CD8-positive, alpha-beta memory T cell (primary cell): ENCODE measurements at places on chromosomes 12 and 14. TPM values are rescaled to one million over a fixed set of nuclear protein-coding genes. Genes with fewer than 3 reads are reported as not detected.

The PLCZ1 gene
- not detected for total RNA-seq

The RPL10L gene
- not detected for total RNA-seq

The RASSF8 gene
- total RNA-seq = not detected

The PAWR gene
- 2.3 TPM for total RNA-seq

The IKZF4 gene
- total RNA-seq = 11.6 TPM

The SLC41A2 gene
- 5.9 TPM for total RNA-seq

DNA sequence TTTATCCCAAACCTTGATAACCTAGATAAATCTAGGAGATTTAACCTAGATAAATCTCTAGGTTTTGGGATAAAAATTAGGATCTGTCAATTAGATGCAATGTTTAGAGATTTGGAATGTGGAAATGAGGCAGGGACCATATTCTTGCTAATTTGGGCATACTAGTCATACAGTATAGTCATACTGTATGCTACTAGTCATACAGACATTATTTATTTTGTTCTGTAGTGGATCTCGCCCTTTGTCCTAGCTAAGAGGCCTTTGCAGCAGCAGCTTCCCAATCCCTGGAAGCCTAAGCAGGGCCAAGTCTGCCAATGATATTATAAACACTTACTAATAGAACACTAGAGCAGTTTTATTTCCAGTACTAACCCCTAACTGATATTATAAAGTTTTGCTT is 136.4 kb downstream of the CEP128 start:
- H3K4me3 ChIP-seq = no peak overlapping the region
- no peaks in the 10 kb centered on the region for H3K4me1 ChIP-seq
- H3K27ac ChIP-seq = no peak overlapping the region
- peaks cover 4% of the 10 kb centered on the region for H3K36me3 ChIP-seq

GRCh38 chr12:95874452-95874851 is 15.7 kb downstream of the SNRPF start:
- H3K4me1 ChIP-seq = no peaks in the 10 kb centered on the region
- H3K27me3 ChIP-seq = no peaks in the 10 kb centered on the region
- no peaks in the 10 kb centered on the region for H3K36me3 ChIP-seq
- no peak for DNase-seq
- H3K27ac ChIP-seq = no peak overlapping the region

DNA sequence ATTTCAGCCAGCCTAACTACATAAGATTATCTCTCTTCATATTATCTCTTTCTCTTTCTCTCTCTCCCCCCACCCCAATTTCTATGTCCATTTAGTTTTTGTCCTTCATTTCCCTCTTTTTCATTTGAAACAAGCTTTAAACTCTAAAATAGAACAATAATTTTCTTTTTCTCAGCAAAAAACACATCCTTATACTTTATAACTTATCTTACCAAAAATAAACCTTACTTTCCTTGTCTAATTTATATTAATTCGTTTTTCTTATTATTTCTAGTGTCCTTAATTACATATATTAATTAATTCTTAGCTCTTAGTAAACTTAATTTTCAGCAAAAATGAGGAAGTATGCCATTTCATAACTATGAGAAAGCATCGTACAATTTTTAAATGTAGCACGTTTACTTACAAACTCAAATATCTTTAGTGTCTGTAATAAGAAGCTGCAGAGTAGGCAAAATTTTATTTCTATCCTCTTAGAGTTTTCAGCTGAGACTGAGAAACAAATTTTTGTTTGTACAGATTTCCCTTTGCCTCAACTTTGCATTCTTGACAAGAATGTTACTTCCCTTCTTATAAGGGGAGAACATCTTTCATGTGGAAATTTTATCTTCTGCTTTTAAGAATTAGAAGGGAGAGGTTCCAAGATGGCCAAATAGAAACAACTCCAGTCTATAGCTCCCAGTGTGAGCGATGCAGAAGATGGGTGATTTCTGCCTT is 65.1 kb upstream of the ST8SIA1 start:
- DNase-seq = no peak
- no peak overlapping the region for H3K27ac ChIP-seq
- H3K4me3 ChIP-seq = no peak overlapping the region
- no peaks in the 10 kb centered on the region for H3K36me3 ChIP-seq
- no peaks in the 10 kb centered on the region for H3K27me3 ChIP-seq

DNA sequence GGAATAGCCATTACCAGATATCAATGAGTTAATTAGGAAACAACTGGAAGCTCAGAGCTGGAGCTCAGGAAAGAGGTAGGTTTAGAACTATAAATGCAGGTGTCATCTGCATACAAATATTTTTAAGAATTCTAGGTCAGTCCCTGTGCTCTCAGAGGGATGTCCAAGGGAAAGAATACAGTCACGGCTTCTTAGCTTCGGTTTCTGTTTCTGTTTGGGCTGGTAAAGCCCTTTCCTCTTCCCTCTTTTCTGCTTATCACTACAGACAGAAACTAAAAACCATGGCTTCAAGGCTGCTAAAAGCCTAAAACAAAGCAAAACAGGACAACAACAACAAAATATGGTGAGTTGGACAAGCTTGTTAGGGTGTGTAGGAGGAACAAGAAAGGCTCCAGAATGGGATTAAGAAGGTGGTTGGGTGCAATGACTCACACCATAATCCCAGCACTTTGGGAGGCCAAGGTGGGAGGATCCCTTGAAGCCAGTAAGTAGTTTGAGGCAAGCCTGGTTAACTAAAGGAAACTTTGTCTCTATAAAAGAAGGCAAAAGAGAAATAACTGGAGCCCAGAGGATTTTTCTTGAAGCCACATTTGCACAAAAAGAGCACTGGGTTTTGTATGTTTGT is 113.0 kb downstream of the SEC23A start:
- DNase-seq = no peak
- no peaks in the 10 kb centered on the region for H3K4me1 ChIP-seq
- H3K27me3 ChIP-seq = no peaks in the 10 kb centered on the region
- no peak overlapping the region for H3K27ac ChIP-seq
- H3K4me3 ChIP-seq = no peak overlapping the region
- H3K36me3 ChIP-seq = no peaks in the 10 kb centered on the region

GRCh38 chr12:116093915-116094314 is 183.6 kb downstream of the MED13L start:
- H3K4me3 ChIP-seq = no peak overlapping the region
- no peaks in the 10 kb centered on the region for H3K27me3 ChIP-seq
- H3K36me3 ChIP-seq = no peaks in the 10 kb centered on the region
- DNase-seq = no peak
- no peaks in the 10 kb centered on the region for H3K4me1 ChIP-seq

- DNase-seq = no peak
- no peak overlapping the region for H3K27ac ChIP-seq
- H3K27me3 ChIP-seq = no peaks in the 10 kb centered on the region
Measured at GRCh38 chr12:89450907-89451306, 73.7 kb downstream of the GALNT4 start.

- no peaks in the 10 kb centered on the region for H3K27me3 ChIP-seq
- H3K27ac ChIP-seq = no peak overlapping the region
- H3K36me3 ChIP-seq = no peaks in the 10 kb centered on the region
Measured at GRCh38 chr12:115394496-115395220, 710.7 kb upstream of the TBX3 start.

- DNase-seq = peak; percentile 32
- no peak overlapping the region for H3K4me3 ChIP-seq
- no peaks in the 10 kb centered on the region for H3K4me1 ChIP-seq
- H3K27ac ChIP-seq = no peak overlapping the region
- H3K36me3 ChIP-seq = peaks cover 24% of the 10 kb centered on the region
- no peaks in the 10 kb centered on the region for H3K27me3 ChIP-seq
Measured at GRCh38 chr12:121443193-121443870, 43.4 kb downstream of the RNF34 start.

DNA sequence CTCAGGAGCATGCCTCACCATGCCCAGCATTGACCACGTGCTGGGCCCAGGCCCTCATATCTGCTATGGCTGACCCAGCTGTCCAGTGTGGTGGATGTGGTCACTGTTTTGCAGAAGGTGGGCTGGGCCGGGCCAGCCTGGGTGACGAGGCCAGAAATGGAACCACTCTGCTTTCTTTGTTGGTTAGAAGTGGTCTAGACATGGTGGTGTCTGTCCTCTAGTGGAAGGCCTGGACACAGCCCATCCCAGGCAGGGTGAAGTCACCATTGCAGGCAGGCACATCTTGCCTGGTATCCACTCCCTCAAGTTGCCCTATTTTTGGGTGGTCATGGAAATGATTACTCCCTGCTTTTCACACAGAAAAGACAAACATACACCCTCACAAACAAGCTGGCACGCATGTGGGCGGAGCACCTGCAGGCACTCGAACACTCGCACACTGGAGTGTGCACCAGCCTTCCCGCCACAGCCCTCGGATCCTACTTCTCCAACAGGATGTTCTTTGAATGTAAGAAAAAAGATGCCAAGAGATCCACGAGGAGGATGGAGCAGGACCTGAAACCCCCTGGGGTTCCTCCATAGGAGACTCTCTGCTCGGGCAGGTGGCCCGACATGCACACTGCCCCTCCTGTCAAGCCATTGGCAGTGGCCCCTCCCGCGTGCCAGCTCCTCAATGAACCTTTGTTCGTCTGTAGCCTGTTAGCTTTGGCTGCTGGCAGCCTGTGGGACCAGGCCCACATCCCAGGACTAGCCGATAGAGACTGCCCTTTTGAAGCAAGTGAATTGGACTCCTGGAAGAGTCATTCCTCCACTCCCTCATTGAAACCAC is 38.4 kb downstream of the MLXIP start:
- H3K27me3 ChIP-seq = no peaks in the 10 kb centered on the region
- no peaks in the 10 kb centered on the region for H3K4me1 ChIP-seq
- DNase-seq = no peak
- H3K4me3 ChIP-seq = no peak overlapping the region

DNA sequence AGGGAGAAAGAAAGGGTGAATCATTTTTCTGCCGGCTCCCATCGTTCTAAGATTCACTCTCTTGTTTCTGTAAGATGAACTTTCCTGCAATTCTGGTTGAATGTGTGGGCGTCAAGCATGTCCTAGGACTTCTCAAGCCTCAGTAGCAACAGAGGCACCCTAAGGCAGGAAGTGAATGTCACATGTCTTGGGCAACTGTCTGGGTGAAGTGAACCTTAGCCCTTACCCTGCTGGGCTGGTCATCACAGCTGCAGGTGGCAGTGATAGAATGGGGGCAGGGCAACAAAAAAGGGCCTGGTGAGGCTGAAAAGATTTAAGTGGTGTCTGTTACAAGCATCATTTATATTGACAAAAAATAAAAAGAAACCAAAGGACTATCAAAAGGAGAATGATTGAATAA is 45.9 kb upstream of the CAND1 start:
- no peaks in the 10 kb centered on the region for H3K36me3 ChIP-seq
- H3K27me3 ChIP-seq = no peaks in the 10 kb centered on the region
- no peaks in the 10 kb centered on the region for H3K4me1 ChIP-seq
- H3K4me3 ChIP-seq = no peak overlapping the region
- DNase-seq = no peak
